ENCODE measurements at places on chromosomes 1 and 21. TPM values are rescaled to one million over a fixed set of nuclear protein-coding genes. Genes with fewer than 3 reads are reported as not detected.

DNA sequence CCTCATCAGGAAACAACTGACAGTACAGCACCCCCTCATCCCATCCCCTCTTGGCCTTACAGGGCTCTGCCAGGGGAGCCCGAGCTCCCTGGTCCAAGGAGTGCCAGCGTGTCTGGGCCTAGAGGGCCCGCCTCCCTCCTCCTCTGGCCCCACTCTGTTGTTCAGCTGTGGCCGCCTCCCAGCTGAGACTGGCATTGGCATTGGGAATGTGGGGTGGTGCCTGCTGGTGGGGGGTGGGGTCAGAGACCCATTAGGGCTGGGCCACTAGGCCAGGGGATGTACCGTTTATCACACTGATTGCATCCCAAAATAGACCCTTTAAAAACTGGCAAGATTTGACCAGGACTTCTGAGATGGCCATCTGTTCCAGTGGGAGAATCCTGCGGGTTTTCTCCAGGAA, 1.4 kb downstream of the LDLRAP1 start:
- no peak for DNase-seq

- no peak for DNase-seq
Measured at GRCh38 chr21:30337772-30338171, 278 bp upstream of the KRTAP27-1 start.

GRCh38 chr1:87760155-87760554, 431.5 kb downstream of the LMO4 start:
- DNase-seq = peak; percentile 8

- DNase-seq = no peak
Measured at GRCh38 chr1:43129426-43129825, 42.7 kb downstream of the EBNA1BP2 start.

DNA sequence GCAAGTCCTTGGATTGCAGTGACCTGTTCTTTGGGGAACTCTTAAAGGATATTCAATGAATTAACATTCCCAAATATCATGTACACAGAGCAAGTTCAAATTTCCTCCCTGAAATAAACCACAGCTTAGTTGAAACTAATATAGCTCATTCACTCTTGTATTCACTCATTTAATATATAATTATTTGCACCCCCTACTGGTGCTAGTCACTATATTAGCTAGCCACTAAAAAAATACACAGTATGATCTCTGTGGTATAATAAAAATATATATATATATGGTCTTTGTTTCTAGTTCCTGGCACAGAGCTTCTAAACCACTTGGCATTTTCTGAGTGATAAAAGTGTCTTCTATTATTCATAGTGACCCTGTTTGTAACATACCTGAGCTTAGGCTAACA, 177.3 kb upstream of the LYPLAL1 start:
- peak; percentile 26 for DNase-seq

- DNase-seq = no peak
Measured at GRCh38 chr1:50422675-50422945, 633 bp downstream of the DMRTA2 start.

ACAP3 gene
- total RNA-seq = 56.8 TPM

ATP1B1 gene
- total RNA-seq = 31.3 TPM

NEGR1 gene
- 56.9 TPM for total RNA-seq

SERPINC1 gene
- 0.27 TPM for total RNA-seq

HNRNPR gene
- total RNA-seq = 107 TPM
